ENCODE measurements at places on chromosomes 7 and 10.

- no peak for DNase-seq
Measured at GRCh38 chr10:26586211-26586610, 111.3 kb upstream of the PDSS1 start.

DNA sequence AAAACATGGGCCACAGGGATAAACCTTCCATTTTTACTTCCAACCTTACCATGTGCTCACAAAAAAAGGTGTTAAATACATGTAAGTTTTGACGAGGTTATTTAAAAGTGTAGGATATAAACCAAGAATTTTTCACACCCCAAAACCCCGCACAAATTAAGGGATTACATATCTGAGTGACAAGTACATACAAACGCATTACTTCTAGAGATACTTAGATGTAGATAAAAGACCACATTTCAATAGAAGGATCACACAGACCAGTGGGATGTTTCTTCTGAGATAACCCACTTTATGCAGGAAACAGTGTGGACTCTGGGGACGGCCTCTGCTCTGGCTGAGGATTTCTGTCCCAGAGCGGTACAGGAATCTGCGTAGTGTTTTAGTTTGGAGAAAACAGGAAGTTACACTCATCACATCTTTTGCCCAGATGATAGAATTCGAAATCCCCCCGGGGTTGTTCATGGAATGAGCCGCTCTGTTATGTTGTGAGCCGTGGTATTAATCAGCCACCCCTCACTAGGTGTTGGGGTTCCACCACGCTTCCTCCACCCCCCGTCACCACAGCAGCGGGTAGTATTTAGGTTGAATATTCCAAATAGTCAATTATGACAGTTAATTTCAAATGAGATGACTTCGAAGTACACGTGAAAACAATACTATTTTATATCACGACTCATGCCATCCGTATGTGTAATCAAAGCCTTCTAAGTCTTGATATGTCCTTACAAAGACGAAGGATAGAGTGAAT is 1.3 kb upstream of the CUL1 start:
- peak; percentile 39 for DNase-seq

DNA sequence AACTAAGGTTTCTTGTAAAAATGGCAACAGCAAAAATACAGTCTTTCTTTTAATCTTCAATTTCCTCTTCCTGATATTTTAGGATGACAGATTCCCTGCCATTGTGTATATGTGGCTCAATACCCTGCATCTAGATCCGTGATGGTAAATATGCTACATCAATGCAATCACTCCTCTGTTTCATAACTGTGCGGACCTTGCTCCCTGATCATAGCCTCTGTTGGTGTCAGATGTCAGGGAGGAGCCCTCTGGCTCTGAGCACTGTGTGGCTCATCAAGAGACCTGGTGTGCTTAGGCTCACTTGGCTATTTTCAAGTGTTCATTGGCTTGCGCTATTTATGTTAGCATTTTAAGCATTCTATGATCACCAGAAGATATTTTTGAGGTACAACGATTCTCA is 33.0 kb upstream of the AGR3 start:
- no peak for DNase-seq

GRCh38 chr10:75744261-75744660 is 312.8 kb downstream of the LRMDA start:
- DNase-seq, result no peak

GRCh38 chr10:118277871-118278270 is 64.3 kb downstream of the FAM204A start:
- no peak for DNase-seq

- DNase-seq, result no peak
Measured at GRCh38 chr7:120054376-120055100, 218.4 kb upstream of the KCND2 start.

DNA sequence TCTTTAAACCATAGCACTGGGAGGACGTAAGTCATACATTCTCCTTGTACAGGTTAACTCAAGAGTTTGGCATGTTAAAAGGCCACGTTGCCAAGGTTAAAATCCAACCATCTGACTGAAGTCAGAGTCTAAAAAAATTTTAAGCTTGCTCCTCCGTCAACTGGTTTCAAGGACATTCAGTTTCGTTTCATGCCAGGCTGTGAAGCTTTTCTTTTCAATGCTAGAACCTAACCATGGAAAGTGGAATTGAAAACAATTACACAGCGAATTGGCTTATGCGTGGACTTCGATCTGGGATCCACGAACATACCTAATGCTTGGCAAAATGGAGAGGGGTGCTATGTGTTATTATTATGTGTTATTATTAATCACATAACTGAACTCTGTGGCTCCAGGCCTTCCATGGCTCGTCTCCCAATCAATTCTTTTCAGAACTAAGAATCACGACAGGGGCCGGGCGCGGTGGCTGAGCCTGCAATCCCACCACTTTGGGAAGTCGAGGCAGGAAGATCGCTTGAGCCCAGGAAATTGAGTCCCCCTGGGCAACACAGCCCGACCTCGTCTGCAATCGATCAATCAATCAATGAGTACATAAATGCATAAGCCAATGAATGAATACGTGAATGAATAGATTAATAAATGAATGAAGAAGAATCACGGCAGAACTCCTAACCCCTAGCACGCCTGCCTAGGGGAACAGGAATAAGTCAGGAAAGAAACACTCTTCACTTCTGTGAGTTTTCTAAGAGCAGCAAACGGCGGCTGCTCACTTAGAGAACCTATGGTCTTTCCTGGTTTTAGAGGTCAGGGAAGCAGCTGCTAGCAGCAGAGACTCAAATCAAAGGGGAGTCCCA is 733 bp upstream of the ARL5B start:
- DNase-seq, result no peak

- no peak for DNase-seq
Measured at GRCh38 chr10:49622426-49623425, 8.9 kb downstream of the CHAT start.

- DNase-seq, result no peak
Measured at GRCh38 chr10:60942788-60943315, 1.1 kb downstream of the RHOBTB1 start.

- no peak for DNase-seq
Measured at GRCh38 chr10:16909271-16909767, 92.1 kb upstream of the RSU1 start.

DNA sequence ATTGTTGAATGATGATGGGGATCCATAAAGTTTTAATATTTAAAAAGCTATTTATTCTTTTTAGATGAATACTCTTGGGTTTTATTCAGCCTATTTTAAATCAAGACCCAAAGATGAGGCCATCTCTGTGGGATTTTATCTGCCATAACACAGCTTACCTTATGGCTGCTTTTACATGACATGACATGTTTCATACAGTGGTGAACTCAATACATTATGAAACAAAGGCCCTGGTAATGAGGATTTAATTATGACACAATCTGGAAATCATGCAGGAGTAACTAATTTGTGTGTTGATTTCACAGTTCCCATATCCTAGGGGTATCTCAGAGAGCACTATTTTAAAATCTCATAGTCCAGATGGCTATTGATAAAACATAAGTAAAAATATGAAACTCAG is 661.8 kb upstream of the FZD8 start:
- DNase-seq, result no peak

DNA sequence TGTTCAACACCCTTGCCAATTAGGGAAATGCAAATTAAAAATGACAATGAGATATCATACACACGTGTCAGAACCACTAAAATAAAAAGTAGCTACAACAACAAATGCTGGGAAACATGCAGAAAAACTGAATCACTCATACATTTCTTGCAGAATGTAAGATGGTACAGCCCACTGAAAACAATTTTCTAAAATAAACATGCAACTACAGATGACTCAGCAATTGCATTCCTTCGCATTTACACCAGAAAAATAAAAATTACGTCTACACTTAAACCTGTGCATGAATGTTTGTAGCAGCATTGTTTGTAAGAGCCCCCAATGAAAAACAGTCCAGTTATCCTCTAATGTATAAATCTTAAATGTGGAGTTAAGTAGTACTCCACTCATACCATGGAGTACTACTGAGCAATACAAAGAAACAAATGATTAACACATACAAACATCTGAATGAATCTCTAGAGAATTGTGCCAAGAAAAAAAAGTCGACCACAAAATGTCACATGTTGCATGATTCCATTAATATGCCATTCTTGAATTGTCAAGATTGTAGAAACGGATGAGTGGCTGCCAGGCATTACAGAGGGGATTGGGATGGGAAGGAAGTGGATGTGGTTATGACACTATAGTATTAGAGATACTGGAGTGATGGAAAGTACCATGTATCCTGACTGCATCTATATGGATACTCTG is 134.6 kb upstream of the NPSR1 start:
- DNase-seq, result no peak

- no peak for DNase-seq
Measured at GRCh38 chr10:110524859-110525232, 27.1 kb downstream of the DUSP5 start.

GRCh38 chr7:151853896-151854719 is 22.8 kb downstream of the PRKAG2 start:
- DNase-seq, result no peak

GRCh38 chr7:98230746-98231471 is 19.7 kb downstream of the BHLHA15 start:
- DNase-seq, result no peak

GRCh38 chr10:75672111-75672671 is 240.8 kb downstream of the LRMDA start:
- DNase-seq, result no peak

DNA sequence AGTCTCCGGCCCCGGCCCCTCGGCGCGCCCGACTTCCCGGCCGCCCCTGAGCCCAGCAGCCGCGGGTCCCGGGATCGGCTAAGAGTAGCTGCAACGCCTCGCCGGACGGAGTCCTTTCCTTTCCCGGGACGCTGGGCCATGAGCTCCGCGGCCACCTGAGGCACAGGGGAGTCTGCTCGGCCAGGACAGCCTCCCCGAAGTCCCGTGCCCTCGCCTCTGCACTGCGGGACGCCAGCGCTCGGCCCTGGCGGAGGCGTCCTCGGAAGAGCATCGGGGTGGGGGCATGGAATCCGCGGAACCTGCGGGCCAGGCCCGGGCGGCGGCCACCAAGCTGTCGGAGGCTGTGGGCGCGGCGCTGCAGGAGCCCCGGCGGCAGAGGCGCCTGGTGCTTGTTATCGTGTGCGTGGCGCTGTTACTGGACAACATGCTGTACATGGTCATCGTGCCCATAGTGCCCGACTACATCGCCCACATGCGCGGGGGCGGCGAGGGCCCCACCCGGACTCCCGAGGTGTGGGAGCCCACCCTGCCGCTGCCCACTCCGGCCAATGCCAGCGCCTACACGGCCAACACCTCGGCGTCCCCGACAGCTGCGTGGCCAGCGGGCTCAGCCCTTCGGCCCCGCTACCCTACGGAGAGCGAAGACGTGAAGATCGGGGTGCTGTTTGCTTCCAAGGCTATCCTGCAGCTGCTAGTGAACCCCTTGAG is 502 bp downstream of the SLC18A3 start:
- no peak for DNase-seq

GRCh38 chr7:129499999-129500398 is 2.3 kb upstream of the SMKR1 start:
- DNase-seq, result no peak

DNA sequence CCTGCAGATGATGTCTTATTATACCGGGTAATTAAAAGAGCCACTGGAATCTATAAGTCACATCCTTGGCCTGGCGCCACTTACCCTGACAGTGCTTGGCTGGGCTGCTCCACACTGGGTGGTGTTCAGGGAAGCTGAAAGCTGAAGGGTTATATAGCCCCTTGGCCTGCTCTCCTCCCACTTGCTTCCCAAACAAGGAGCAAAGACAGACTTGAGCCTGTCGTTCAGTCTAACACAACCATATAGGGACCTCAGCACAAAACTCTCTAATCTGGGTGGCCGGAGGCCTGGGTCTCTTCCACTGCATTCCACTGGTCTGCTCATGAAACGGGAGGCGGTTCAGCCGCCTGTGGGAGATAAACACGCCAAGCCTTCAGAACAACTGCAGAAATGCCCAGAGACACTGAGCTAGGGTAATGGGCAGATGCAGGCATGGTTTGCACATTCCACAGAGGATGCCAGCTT is at the start of gene ACTA2:
Gene ACTA2 (minus strand): TSS at position 127 of the 465 bp plus-strand sequence. CDS start 3,843 bp downstream, outside the sequence.
- DNase-seq, result no peak

- no peak for DNase-seq
Measured at GRCh38 chr10:133337370-133337725, 652 bp upstream of the CALY start.

DNA sequence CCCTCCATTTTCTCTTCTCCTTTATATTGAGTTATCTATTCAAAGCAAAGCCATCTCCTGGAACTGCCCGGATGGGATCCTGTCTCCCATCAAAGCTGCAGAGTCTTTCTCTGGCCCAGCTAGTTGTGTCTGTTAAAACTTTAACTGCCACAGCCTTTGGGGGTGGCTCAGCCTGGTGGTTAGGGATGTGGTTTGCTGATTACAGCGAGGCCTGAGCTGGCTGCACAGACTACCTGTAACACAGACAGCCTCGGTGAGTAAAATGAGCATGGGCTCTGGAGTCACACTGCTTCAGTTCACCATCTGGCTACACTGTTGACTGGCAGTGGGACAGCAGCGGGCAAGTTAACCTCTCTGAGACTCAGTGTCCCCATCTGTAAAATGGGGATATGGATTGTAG is 18.4 kb upstream of the HABP2 start:
- DNase-seq, result no peak

DNA sequence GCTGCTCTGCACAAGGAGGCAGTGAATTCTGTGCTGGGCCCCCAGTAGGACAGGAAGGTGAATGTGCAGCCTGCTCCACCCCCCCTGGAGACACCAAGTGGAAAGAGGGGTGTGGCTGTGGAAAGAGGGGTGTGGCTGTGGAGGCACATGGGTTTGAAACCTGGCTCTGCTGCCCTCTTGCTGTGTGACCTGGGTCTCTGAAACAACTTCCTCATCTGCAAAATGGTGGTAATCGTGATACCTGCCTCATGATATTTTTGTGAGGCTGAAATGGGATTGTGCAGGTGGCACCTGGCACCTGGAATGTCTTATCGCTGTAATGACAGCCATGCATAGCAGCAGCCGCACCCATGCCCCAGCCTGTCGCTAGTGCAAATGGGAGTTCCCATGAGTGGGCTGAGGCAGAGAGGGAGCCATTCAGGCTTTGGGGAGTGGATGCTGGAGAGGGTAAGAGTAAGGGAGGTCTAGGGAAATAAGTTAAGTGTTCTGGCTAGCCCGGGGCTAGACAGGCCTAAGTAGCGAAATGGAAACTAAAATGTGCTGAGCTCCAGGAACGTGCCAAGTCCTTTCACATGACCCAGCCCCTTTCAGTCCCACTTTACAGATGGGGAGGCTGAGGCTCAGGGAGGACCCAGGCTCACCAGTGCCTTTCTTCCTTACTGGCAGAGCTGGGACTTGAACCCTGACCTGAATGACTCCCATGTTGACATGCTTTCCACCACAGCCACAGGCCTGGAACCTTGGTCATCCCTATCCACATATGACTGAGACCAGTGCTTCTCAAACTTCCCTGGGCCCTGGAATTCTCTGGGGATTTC is 35.0 kb downstream of the C10orf105 start:
- DNase-seq, result no peak

GRCh38 chr10:71045936-71046335 is 157.6 kb upstream of the PCBD1 start:
- no peak for DNase-seq

GRCh38 chr7:73647725-73648592 is 19.7 kb upstream of the VPS37D start:
- peak; percentile 21 for DNase-seq

Data from stimulated activated CD4-positive, alpha-beta T cell treated with anti-CD3 and anti-CD28 coated beads, Interleukin-4, amount 100 ng/mL, for 4 hours (primary cell).